ENCODE measurements at places on chromosomes 2 and 18. TPM values are rescaled to one million over a fixed set of nuclear protein-coding genes. Genes with fewer than 3 reads are reported as not detected.
A peak's percentile ranks its signal among the peaks of the same experiment; 100 is the strongest.

DNA sequence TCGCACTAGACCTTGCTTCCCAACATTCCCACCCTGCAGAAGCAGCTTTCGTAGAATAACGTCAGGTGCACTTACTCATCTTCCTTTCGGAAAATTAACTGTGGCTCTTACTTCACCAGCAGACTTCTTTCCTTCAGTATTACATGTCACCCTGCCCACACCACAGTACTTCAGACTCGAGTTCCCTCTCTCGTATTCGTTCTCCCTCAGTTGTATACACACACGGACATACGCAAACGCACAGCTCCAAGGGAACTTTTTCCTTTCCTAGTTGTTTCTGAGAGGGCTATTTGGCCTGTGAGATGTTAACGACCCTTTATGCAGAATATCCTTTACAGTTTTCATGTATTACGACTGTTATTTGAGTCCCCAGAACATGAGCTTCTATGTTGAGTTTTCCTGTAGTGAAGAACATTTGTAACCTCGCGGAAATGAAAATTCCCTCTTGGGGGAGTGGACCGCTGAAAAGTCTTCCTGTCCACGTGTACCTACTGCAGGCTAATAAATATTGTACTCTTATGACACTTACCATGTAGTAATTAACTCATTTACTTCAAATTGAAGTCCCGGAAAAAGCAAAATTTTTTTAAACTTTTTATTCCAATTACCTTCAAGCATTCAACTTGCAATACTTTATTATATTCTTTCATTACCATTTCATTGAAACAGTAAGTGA is 908 bp downstream of the ERLEC1 start:
- peak overlapping the region; percentile 80 for H3K27ac ChIP-seq
- no peaks in the 10 kb centered on the region for H3K27me3 ChIP-seq
- H3K4me1 ChIP-seq = no peaks in the 10 kb centered on the region
- H3K4me3 ChIP-seq = peak overlapping the region; percentile 84

DNA sequence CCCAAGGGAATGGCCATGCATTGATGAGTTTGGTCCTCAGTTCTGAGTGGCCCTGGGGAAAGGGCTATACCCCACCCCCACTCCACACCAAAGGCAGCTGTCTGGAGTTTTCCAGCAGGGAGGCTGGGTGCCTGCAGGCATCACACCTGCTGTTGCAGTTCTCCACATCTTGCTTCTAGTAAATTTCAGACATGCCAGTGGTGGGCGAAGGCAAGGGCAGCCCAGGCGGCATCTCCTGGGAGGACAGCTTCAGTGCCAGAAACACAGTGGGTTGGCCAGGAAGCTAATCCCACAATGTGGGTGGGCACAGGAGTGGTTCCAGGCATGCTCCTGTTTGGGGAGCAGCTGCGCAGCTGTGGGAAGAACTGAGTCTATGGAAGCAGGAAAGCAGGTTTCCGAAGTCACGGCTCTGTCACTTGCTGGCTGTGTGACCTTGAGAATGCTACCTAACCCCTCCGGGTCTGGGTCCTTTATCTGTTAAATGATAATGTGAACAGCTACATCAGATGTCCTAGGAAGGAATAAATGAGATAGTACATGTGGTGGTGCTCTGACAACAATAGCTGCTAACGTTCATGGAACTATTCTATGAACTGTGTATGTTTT is 84.6 kb upstream of the SPTBN1 start:
- DNase-seq = no peak
- H3K36me3 ChIP-seq = no peaks in the 10 kb centered on the region
- no peaks in the 10 kb centered on the region for H3K27me3 ChIP-seq
- no peaks in the 10 kb centered on the region for H3K4me1 ChIP-seq
- no peak overlapping the region for H3K4me3 ChIP-seq
- H3K27ac ChIP-seq = no peak overlapping the region

GRCh38 chr2:7089898-7090510 is 172.8 kb downstream of the RNF144A start:
- H3K4me3 ChIP-seq = no peak overlapping the region
- no peaks in the 10 kb centered on the region for H3K4me1 ChIP-seq
- no peak for DNase-seq
- H3K27me3 ChIP-seq = no peaks in the 10 kb centered on the region

DNA sequence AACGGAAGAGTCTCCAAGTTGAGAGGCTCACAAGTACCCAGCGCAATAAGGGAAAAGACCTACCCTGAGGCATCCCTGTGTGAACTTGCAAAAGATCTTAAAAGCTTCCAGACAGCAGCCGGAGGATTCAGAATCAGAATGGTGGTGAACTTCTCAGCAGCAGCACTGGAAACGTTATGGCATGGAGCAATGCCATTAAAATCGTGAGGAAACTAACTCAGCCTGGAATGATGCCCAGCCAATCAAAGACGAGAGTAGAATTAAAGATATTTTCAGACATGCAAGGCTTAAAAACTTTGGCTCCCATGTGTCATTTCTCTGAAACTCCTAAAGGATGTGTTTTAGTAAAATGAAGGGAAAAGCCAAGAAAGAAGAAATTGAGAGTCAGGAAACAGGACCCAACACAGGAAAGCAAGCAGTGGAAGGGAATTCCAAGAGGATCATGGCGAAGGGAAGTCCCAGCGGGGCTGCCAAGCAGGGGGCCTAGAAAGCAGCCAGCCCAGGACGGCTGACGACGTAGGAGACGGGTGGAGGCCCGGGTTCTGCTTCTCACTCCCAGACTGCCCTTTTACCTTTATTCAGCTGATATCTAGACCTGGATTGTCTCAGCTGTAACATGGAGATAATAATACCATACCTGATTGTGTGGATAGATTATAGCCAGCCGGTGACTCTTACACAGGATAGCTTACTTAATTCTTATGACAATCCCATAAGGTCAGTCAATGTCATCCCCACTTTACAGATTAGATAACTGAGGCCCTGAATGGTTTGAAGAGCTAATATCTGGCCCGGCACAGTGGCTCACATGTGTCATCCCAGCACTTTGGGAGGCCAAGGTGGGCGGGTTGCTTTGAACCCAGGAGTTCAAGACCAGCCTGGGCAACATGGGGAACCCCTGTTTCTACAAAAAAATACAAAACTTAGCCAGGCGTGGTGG is 92.8 kb downstream of the ASAP2 start:
- no peaks in the 10 kb centered on the region for H3K27me3 ChIP-seq
- no peak overlapping the region for H3K4me3 ChIP-seq
- H3K4me1 ChIP-seq = no peaks in the 10 kb centered on the region
- peak overlapping the region; percentile 48 for H3K27ac ChIP-seq
- DNase-seq = no peak
- no peaks in the 10 kb centered on the region for H3K36me3 ChIP-seq

DNA sequence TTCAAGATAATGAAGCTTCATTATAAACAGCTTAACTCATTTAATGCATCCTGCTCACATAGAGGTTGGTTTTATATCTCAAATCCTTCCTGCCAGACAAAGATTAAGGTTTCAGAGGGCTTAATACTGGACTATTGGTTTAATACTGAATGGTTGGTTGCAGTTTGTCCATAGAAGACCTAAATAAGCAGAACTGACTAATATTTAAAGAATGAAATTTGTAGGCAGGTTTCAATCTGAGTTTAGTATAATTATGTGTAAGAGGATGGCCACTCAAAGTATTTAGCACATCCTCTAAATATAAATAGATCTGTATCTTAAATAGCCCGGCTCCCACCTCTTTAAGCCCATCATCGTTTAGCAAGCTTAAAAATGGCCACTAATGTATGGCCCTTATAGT is 92.5 kb downstream of the EPB41L5 start:
- H3K4me3 ChIP-seq = no peak overlapping the region
- H3K36me3 ChIP-seq = no peaks in the 10 kb centered on the region
- DNase-seq = no peak

- no peak overlapping the region for H3K27ac ChIP-seq
- H3K27me3 ChIP-seq = no peaks in the 10 kb centered on the region
- no peaks in the 10 kb centered on the region for H3K4me1 ChIP-seq
- H3K4me3 ChIP-seq = no peak overlapping the region
- DNase-seq = no peak
These were observed 66.1 kb downstream of the ASB1 start for GRCh38 chr2:238492840-238493239.

DNA sequence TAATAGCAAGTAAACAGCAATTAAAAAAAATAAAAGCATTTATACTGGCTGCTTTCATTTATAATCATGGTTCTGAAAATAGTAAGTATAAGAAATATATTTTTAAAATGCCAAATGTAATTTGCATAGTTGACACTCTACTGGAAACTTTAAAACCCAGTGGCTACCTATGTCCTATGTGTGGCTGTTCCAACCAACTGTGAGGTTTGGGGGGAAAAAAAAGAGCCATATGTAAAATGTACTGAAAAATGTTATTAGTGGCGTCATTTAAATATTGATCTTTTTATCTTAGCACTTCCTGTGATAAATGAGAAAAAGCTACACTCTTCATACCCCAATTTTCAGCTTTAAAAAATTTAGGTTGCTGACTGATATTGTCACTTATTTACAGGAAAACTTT is 270.7 kb downstream of the TCF4 start:
- no peaks in the 10 kb centered on the region for H3K36me3 ChIP-seq
- H3K4me1 ChIP-seq = no peaks in the 10 kb centered on the region
- no peaks in the 10 kb centered on the region for H3K27me3 ChIP-seq
- no peak overlapping the region for H3K4me3 ChIP-seq
- no peak overlapping the region for H3K27ac ChIP-seq
- DNase-seq = no peak

- H3K27me3 ChIP-seq = no peaks in the 10 kb centered on the region
- peak overlapping the region; percentile 90 for H3K27ac ChIP-seq
- H3K4me1 ChIP-seq = peaks cover 71% of the 10 kb centered on the region
- no peaks in the 10 kb centered on the region for H3K36me3 ChIP-seq
- no peak for DNase-seq
- H3K4me3 ChIP-seq = no peak overlapping the region
These were observed 204.0 kb downstream of the TGIF1 start for GRCh38 chr18:3653851-3654441.

GRCh38 chr2:5365871-5366461 is 326.2 kb upstream of the SOX11 start:
- no peak overlapping the region for H3K4me3 ChIP-seq
- H3K36me3 ChIP-seq = no peaks in the 10 kb centered on the region
- H3K4me1 ChIP-seq = no peaks in the 10 kb centered on the region
- H3K27ac ChIP-seq = no peak overlapping the region
- DNase-seq = peak; percentile 73

GRCh38 chr2:144624451-144624850 is 104.5 kb upstream of the ZEB2 start:
- DNase-seq = no peak
- no peaks in the 10 kb centered on the region for H3K27me3 ChIP-seq
- no peaks in the 10 kb centered on the region for H3K36me3 ChIP-seq
- H3K4me1 ChIP-seq = no peaks in the 10 kb centered on the region
- H3K4me3 ChIP-seq = no peak overlapping the region
- H3K27ac ChIP-seq = no peak overlapping the region

- peaks cover 20% of the 10 kb centered on the region for H3K4me1 ChIP-seq
- DNase-seq = no peak
- H3K36me3 ChIP-seq = no peaks in the 10 kb centered on the region
- H3K27ac ChIP-seq = no peak overlapping the region
- no peaks in the 10 kb centered on the region for H3K27me3 ChIP-seq
These were observed 44.2 kb downstream of the SFXN5 start for GRCh38 chr2:73027340-73027739.

DNA sequence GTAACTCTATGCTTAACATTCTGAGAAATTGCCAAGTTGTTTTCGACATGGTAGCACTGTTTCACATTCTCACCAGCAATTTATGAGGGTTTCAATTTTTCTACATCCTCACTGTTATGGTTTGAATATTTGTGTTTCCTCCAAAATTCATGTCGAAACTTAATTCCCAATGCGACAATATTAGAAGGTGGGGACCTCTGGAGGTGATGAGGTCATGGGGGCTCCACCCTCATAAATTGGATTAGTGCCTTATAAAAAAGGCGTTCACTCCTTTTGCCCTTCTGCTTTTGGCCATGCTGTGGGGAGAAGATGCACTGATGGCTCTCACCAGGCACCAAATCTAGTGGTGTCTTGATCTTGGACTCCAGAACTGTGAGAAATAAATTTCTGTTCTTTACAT is 110.3 kb downstream of the HRH4 start:
- no peaks in the 10 kb centered on the region for H3K27me3 ChIP-seq
- H3K36me3 ChIP-seq = no peaks in the 10 kb centered on the region
- no peak overlapping the region for H3K4me3 ChIP-seq

- H3K36me3 ChIP-seq = no peaks in the 10 kb centered on the region
- H3K27me3 ChIP-seq = no peaks in the 10 kb centered on the region
- no peak overlapping the region for H3K4me3 ChIP-seq
These were observed 7.9 kb downstream of the OBSL1 start for GRCh38 chr2:219563271-219563928.

DNA sequence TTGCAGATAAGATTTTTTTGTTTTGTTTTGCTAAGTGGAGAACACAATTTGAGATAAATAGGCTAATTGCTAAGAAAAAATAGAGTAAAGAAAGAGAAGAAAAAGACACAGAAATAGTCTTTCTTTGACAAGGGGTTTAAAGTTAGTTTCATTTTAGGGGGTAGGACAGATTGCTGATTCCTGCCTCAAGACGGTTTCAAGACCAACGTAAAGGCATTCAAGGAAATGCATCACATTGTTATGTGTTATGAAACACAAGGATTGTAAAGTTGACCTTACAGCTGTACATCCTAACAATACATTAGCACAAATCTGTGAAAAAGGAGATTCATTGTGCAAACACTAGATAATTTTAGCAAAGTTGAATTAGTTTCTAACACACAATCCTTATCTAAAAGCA is 22.7 kb upstream of the ETAA1 start:
- DNase-seq = no peak
- H3K27ac ChIP-seq = no peak overlapping the region
- no peak overlapping the region for H3K4me3 ChIP-seq
- no peaks in the 10 kb centered on the region for H3K4me1 ChIP-seq
- H3K27me3 ChIP-seq = no peaks in the 10 kb centered on the region
- H3K36me3 ChIP-seq = no peaks in the 10 kb centered on the region

GRCh38 chr2:88709181-88709631 is 17.7 kb downstream of the RPIA start:
- H3K27me3 ChIP-seq = no peaks in the 10 kb centered on the region
- no peaks in the 10 kb centered on the region for H3K36me3 ChIP-seq
- no peak for DNase-seq
- peaks cover 11% of the 10 kb centered on the region for H3K4me1 ChIP-seq
- no peak overlapping the region for H3K27ac ChIP-seq
- no peak overlapping the region for H3K4me3 ChIP-seq

- no peaks in the 10 kb centered on the region for H3K27me3 ChIP-seq
- H3K36me3 ChIP-seq = no peaks in the 10 kb centered on the region
- H3K27ac ChIP-seq = no peak overlapping the region
- peaks cover 27% of the 10 kb centered on the region for H3K4me1 ChIP-seq
- no peak for DNase-seq
- H3K4me3 ChIP-seq = no peak overlapping the region
These were observed 64.6 kb downstream of the SPTBN1 start for GRCh38 chr2:54520687-54521086.

- H3K4me3 ChIP-seq = no peak overlapping the region
- no peaks in the 10 kb centered on the region for H3K27me3 ChIP-seq
- H3K4me1 ChIP-seq = peaks cover 11% of the 10 kb centered on the region
- H3K36me3 ChIP-seq = peaks cover 1% of the 10 kb centered on the region
- peak overlapping the region; percentile 76 for H3K27ac ChIP-seq
These were observed 73.8 kb downstream of the TANC1 start for GRCh38 chr2:159042115-159042850.

Gene DOK6
- total RNA-seq = not detected

Gene SDC1
- 24.3 TPM for total RNA-seq

Gene GKN1
- total RNA-seq = not detected

Gene EPHA4
- total RNA-seq = 95.5 TPM

Gene SLC11A1
- total RNA-seq = 0.12 TPM

Gene DSG1
- total RNA-seq = not detected

Gene RNF125
- 0.39 TPM for total RNA-seq

Data from Caco-2 (cell line).